Cortex of kidney (tissue), 1 donor: ENCODE measurements at places on chromosomes 2 and 18.

- no peak for DNase-seq
These were observed 155.0 kb upstream of the SLC8A1 start for GRCh38 chr2:40606862-40607261.

DNA sequence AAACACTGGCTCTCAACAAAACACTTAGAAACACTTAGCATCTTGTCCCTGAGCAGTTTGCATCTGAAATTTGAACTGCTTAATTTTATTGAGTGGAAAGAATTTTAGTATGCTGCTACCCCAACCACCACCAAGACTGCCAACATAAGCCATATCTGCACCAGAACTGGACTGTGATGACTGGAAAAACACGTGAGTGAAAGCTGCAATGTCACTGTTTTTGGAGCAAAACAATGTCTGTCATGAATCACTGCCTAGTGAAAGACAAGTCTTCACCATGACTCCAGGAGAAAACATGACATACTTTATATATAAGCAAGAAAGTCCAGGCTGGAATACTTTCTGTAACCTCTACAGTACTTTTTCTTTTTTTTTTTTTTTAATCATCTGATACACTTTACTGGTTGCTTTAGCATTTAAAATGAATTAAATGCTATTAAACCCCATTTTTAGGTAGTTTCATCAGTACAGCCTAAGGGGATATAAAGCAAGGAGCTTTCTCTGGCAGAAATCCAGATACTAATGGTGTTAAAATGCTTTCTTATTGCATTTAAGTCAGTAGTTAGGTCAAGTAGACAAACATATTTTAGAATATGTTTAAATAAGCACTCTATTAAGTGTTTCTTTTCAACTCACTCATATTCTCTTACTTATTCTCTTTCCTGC is 2129.4 kb upstream of the PIK3C3 start:
- no peak for DNase-seq

GRCh38 chr18:4211111-4211837 is 243.8 kb downstream of the DLGAP1 start:
- no peak for DNase-seq

- no peak for DNase-seq
These were observed 104.4 kb upstream of the SERPINE2 start for GRCh38 chr2:224143526-224143925.

DNA sequence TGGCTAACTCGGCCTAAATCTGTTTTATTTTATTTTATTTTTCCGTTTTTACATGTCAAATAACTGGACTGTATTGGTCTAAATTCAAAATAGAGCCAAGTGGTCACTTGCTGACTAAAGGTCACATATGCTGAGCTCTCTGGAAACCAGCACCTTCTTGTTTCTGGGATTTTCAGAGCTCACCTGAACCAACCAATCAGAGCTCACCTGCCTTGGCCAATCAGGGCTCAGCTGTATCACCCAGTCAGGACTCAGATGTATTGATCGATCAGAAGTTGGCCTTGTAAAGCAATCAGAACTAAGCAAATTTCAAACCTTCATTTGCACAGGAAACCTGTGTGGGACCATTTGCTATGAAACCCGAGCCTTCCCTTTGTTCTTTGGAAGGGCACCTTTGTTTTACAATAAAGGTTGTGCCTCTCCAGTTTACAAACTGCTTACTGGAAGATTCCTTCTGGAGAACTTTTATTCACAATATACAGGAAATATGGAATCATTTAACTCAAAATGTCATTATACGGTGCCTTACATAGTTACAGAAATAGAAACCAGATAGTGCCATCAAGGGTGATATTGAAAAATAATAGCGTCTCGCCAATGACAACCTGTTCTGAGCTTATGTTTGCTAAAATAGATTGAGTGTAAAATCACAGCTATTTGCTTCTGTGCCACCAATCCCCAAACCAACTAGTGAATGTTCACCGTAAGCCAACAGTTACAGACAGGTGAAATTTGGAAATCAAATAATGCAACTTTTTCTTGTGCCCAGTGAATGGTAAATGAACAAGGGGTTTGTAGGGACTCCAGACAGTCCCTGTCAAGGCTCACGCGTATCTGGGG is 17.3 kb upstream of the PSD4 start:
- DNase-seq, result no peak
